PC-3 (cell line): ENCODE measurements at places on chromosomes 3 and 15.

DNA sequence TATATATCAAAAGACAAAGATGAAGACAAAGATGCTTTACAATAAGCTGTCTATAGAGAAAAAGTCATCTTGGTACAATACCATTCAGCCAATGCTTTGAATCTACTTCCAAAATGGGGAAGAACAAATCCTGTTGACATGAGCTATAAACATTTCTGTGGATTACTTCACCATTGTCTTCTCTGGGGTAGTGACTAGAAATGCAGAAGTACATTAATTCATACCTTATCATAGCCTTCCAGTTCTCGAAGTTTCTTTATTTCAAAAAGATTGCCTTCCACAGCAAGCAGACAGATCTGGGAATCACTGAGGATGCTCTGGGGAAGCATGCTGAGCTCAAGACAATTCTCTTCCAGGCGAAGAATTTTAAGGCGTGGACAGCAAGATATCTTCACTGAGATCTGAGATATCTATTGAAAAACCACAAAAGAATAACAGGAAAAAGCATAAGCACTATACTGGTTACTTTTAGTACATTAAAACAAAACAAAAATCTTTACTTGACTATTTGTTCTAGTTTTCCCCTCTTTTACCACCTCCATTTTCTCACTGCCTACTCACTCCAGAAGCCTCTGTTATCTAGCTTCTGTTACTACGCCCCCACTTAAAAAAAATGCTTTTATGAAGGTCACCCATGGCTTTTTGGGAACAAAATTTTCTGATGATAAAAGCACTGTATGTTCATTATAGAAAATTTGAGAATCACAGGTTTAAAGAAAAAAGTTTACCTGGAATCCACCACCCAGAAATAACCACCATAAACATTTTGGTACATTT lies 3.6 kb downstream of the LRRC57 start:
- DNase-seq = no peak

DNA sequence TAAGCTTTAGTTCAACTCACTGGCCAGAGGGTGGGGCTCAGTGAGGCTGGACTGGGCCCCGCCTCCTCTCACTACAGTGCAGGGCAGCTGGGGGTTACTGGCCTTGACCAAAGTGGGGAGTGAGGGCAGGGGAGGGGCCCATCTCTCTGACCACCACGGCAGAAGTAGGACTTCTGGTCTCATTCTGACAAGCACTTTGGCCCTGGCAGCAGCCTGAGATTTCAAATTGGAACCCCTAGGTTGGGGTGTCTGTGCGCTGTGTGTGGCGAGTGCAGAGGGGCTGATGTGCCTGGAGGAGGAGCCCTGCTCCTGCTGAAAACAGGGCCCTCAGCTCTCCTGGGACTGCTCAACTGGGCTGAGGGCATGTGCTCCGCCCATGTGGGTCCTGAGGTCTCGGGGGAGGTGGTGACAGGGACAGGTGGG lies 60.3 kb upstream of the RPL32 start:
- DNase-seq = no peak

DNA sequence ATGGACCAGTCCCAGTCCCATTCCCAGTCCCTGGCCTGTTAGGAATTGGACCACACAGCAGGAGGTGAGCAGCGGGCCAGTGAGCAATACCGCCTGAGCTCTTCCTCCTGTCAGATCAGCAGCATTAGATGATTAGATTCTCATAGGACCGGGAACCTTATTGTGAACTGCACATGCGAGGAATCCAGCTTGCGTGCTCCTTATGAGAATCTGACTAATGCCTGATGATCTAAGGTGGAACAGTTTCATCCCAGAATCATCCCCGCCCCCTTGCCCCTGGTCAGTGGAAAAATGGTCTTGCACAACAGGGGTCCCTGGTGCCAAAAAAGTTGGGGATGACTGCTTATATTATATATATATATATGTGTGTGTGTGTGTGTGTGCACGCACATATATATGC lies 63.1 kb downstream of the IFT57 start:
- DNase-seq = no peak

DNA sequence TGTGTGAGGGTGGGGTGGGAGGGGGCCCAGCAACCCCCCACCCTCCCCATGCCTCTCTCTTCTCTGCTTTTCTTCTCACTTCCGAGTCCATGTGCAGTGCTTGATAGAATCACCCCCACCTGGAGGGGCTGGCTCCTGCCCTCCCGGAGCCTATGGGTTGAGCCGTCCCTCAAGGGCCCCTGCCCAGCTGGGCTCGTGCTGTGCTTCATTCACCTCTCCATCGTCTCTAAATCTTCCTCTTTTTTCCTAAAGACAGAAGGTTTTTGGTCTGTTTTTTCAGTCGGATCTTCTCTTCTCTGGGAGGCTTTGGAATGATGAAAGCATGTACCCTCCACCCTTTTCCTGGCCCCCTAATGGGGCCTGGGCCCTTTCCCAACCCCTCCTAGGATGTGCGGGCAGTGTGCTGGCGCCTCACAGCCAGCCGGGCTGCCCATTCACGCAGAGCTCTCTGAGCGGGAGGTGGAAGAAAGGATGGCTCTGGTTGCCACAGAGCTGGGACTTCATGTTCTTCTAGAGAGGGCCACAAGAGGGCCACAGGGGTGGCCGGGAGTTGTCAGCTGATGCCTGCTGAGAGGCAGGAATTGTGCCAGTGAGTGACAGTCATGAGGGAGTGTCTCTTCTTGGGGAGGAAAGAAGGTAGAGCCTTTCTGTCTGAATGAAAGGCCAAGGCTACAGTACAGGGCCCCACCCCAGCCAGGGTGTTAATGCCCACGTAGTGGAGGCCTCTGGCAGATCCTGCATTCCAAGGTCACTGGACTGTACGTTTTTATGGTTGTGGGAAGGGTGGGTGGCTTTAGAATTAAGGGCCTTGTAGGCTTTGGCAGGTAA lies 8.1 kb downstream of the FAM131A start:
- DNase-seq = peak; percentile 86

GRCh38 chr3:15477951-15478639 lies 43.4 kb downstream of the COLQ start:
- DNase-seq = no peak

DNA sequence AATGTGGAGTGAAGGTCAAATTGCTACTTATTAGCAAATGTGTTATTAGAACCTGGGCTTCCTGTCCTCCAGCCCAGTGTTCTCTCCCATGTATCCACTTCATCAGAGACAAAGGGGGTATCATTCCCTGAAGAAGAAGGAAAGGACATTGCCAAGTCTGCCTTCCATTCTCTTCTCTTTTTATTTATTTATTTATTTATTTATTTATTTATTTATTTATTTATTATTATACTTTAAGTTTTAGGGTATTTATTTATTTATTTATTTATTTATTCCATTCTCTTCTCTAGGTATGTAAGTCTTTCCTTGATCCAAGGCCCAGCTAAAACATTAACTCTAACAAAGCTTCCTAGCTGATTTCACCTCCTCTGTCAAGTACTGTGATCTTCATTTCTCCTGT lies 277.8 kb upstream of the DNAJC19 start:
- no peak for DNase-seq

DNA sequence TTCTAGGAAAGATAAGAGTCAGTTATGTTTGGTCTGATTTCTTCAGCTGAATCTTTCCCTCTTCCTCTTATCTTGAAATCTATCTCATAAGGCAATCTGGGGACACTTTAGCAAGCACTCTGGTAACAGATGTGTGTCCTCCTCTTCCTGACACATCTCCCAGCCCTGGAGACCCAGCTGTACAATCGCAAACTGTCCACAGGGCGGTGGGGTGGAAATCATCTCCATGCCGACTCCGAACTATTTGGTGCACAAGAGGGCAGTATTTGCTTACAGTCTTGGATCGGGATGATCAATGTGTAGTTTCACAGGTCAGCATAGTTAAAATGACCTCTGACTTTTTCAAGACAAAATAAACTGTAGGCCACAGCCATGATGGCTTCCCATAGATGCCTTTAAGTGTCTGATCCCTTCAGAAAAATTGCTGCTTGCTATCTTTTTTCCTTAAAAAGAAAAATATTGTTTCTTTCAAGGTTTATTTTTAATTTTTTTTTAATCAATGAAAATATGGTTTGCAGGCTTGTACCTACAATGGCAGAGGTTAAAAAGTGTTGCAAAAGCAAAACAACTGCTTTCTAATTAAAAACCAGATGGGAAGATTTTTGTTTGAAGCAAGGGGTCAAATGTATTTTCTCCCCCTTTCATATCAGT lies 17.7 kb downstream of the EEFSEC start:
- peak; percentile 73 for DNase-seq

GRCh38 chr15:98442379-98442833 lies 205.9 kb upstream of the IGF1R start:
- DNase-seq = peak; percentile 88

DNA sequence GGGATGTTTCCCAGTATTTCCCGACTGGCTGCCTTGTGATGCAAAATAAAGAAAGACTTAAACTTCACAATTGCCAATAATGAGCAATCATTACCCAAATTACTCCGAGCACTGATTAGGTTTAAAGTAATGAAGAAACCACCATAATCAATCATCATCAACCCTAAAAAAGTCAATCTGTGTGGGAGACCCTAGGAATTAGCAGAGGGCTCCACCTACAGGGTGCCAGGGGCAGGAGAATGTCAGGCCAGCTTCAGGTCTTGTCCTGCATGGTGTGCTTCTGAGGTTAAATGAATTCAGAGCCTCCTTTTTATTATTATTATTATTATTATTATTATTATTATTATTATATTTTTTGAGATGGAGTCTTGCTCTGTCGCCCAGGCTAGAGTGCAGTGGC lies 478.0 kb upstream of the ARRDC4 start:
- DNase-seq = no peak

GRCh38 chr15:89926158-89926557 lies 13.4 kb upstream of the ARPIN start:
- no peak for DNase-seq

- no peak for DNase-seq
These were observed 18.6 kb upstream of the IGDCC3 start for GRCh38 chr15:65396283-65396964.

DNA sequence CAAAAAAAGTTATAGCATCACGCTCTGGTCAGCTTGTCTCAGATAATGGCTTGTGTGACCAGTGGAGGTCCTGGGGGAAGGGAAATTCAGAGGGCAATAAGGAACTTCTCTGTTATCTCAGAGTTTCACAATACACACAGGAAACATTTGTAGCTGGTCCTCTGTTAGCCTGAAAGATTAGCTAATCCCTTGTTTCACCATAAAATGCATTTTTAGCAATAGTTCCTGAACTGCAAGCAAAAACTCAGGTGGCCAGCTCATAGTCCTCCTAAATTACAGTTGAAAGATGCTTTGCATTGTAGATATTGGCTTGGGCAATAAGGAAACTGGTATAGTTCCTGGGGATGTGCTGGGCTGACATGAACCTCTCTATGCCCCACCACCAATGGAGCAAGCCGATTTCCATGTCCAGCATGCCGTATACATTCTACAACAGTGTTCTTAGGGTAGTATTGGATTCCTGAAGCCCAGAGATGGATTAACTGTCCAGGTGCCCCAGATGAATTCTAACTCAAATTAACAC lies 141.5 kb upstream of the TBL1XR1 start:
- no peak for DNase-seq

DNA sequence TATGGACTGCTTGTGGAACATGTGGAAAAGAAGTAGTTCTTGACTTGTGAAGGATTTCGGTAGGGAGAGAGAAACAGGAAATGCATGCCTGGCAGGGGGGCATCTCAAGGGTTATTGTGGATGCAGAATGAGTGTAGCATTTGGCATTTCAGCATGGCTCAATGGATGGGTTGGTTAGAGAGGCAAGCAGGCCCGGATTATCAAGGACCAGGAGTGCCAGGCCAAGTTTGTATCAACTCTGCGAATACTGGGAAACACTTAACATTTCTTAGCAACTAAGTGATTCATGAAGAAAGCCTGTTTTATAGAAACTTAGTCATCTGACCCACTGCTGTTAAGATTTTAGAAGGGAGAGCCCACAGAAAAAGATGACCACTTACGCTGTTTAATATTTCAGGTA lies 33.6 kb downstream of the KIF15 start:
- DNase-seq = peak; percentile 7

DNA sequence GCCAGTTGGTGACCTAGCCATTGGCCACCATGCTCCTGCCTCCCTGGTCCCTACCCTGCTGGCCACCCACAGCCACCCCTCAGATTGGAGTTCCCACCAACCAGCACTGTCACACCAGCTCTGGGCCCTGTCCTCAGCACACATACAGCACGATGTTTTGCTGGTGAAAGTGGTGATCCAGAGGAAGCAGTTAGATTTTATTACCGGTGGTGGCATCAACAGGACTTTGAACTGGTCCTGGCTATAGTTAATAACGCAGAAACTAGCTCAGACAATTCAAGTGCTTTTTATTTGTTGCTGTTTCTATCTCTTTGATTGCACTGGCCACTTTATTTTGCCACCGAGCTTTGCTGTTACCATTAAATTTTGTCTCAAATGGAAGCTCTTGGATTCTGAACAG lies 16.4 kb upstream of the KLHL24 start:
- no peak for DNase-seq

GRCh38 chr3:165669967-165670366 lies 167.3 kb downstream of the BCHE start:
- DNase-seq = no peak

DNA sequence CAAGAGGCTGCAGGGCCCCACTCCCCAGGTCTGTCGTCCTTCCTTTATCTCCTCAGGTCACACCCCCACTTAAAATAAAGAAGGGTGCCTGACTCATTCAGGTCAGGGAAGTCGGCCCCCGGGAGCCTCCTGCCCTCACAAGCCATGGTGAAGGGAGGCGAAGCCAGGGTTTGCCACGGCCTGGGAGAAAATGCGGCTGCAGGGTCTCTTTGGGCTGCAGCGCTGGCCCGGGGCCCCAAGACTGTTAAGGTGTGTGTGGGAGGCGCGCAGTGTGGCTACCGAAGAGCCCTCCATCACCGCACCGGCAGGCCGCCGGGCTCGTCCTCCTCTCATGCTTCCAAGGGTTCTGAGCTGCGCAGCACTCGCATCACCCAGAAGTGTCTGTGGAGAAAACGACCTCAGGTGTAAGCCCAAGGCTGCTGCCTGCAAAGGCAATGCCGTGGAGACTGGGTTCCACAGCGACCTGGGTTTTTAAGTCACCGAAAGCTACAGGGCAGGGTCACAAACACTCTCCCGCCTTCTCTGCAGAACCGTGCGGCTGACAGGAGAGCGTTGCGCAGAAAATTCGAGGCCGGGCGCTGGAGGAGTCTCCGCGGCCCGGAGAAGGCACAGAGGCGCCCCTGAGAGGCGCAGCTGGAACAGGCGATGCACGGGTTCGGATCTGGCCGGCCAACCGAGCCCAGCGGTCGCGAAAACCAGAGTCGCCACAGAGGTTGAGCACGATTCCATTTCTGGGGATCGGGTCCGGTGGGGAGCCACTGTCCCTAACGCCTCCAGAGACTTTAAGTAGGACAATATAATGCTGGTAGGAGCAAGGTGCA lies 8.7 kb downstream of the FOXL2 start:
- DNase-seq = no peak
